ENCODE measurements at places on chromosomes 6 and 20.
A peak's percentile ranks its signal among the peaks of the same experiment; 100 is the strongest.

- DNase-seq, result no peak
These were observed 68.2 kb downstream of the PHIP start for GRCh38 chr6:79009819-79010218.

DNA sequence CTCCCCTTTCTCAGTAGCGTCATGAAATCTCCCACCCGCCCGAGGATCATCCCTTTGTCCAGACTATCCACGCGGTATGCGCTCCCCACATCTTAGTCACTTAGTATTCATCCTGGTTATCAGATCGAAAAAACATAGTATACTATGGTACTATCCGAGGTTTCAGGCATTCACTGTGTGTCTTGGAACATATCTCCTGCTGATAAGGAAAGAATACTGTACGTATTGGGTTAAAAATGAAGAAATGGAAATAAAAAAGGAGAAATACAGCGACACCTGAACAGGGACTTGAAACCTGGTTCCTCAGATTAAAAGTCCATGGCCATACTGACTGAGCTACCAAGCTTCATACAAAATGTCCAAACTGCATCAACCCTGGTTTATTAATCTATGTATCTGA is 14.0 kb downstream of the HMGN4 start:
- DNase-seq, result no peak

DNA sequence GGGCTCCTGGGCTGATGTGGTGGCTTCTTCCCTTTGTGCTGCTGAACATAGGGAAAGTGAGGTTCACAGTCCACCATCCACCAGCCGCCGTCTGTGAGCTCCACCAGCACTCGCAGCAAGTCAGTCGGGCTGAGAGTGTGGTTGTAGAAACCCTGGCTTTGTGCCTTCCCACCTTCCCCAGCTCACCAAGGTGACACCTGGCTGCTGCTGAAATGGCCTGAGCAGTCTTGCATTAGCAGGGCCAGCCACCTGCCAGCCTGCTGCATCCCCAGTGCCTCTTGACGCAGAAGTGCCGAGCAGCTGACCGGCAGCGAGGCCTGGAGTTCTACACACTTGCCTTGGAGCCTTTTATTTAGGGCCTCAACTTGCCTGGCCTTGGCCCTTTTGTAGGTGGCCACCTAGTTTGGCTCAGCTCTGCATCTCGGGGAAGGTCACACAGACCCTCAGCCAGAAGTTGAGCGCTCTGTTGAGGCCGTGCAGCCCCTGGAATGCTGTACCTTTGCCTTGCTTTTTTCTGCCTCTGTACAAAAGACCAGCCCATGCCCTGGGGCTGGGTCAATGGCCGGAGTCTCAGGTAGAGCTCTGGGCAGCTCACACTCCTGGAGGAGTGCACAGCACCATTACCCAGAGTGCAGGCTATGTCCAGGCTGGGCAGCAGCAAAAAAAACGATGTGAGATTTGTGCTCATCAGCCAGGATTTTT is 76.5 kb downstream of the PTPN1 start:
- no peak for DNase-seq

DNA sequence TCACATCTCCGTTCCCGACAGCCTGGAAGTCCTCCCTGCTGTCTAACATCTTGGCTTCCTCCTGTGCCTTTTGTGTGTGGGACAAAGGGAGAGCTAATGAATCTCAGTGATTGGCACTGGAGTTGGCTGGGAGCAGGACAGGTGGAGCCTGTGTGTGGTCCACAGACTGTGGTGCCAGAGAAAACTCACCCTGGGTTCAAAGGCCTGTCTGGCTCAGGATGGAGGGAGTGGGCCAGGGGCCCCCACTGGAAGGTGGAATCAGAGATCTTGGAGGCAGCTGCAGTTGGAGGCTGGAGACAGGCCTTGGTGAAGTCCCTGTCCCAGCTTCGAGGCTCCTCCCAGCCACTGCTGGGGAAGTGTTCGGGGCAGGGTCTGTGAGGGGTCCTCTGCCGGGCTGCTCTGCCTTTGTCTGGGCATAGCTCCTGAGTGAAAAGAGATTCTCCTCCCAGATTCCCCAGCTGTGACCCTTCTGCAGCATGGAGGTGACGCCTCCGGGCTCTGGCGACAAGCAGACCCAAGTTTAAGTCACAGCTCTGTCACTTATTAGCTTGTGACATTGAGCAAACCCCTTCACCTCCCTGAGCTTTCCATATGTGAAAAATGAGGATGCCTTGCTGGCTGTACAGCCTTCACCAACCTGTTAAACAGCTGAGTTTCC is 13.9 kb upstream of the ITPR3 start:
- DNase-seq, result no peak

- DNase-seq, result peak; percentile 16
These were observed 21.7 kb downstream of the CPXM1 start for GRCh38 chr20:2778602-2779321.

GRCh38 chr20:16434062-16434664 is 139.1 kb downstream of the KIF16B start:
- DNase-seq, result peak; percentile 46

DNA sequence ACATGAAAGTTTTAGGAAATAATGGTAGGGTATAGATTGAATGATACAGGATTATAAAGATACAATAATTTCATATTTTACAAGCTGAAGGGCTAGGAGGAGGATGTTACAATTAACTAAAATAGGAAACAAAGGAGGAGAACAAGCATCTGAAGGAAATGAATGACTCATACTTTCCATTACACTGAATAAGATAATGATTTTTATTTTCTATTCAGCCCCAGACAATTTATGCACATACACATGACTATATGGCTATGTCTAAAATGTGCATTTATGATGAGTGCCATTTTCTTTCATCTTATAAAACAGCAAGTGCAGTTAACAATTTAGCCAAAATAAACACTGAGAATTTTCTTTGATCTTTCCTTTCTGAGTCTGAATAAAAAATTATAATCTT is 994.6 kb upstream of the ADGRB3 start:
- no peak for DNase-seq

GRCh38 chr20:13251904-13252297 is 30.8 kb downstream of the ISM1 start:
- DNase-seq, result no peak

DNA sequence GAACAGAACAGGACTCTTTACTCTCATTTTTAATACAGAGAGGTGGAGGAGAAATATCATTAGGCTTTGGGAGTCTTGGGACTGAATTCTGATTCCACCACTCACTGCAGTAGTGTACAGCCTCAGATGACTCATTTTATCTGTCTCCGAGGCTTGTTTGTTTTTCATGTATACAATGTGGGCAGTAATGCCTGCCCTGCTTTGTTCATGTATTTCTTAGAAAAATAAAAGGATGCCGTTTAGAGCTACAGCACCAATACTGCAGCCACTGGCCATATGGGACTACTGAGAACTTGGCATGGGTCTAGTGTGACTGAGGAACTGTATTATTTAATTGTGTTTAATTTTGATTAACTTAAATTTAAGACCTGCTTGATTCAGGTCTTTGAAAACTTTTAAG is 41.2 kb upstream of the JAG1 start:
- no peak for DNase-seq

Measured in activated CD4-positive, alpha-beta T cell treated with anti-CD3 and anti-CD28 coated beads, Interleukin-2, amount 50 U/mL, for 16 hours (primary cell).